Activated CD4-positive, alpha-beta T cell treated with anti-CD3 and anti-CD28 coated beads, Interleukin-2, amount 50 U/mL, for 1 hour (primary cell): ENCODE measurements at places on chromosomes 5 and 9.

DNA sequence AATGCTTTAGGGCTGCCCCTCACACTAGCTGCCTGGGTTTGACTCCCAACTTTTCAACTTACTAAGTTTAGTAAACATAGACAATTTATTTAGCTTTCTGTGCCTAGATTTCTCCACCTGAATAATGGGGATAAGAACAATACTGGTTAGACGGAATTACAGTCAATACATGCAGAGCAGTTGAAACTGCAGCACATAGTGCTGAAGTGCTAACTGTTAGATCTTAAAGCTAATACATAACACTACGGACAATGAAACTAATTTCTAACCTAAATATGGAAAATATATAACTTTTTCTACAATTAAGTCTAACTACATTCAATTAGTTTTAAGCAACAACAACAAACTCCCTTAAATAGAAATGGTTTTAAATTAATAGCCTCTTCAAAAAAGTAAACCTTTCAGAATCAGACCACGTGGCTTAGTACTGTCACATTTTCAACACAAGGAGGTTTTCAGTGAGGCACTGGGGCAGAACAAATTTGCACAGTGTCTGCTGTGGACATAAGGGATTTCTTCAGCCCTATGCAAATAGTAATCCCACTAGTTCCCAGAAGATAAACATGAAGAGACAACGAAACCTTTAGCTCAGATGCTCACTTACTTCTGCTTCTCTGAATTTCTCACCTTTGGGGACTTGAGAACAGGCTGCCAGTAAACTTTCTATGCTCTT, 293.4 kb downstream of the EDIL3 start:
- no peak for DNase-seq

DNA sequence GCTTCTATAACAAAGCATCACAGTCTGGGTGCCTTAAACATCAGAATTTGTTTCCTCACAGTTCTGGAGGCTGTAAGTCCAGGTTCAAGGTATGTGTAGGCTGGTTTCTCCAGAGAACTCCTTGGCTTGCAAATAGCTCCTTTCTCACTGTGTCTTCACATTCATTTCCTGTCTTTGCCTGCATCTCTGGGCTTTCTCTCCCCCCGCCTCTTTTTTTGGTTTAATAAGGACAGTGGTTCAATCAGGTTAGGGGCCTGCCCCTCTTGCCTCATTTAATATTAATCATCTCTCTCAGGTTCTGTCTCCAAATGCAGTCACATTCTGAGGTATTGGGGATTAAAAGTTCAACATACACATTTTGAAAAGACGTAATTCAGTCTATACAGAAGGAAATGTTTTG, 225.5 kb upstream of the ATP10B start:
- no peak for DNase-seq

- DNase-seq: no peak
These were observed 537.6 kb downstream of the DTWD2 start for GRCh38 chr5:118450554-118451332.

GRCh38 chr9:116791326-116791725, 104.2 kb downstream of the TRIM32 start:
- no peak for DNase-seq

DNA sequence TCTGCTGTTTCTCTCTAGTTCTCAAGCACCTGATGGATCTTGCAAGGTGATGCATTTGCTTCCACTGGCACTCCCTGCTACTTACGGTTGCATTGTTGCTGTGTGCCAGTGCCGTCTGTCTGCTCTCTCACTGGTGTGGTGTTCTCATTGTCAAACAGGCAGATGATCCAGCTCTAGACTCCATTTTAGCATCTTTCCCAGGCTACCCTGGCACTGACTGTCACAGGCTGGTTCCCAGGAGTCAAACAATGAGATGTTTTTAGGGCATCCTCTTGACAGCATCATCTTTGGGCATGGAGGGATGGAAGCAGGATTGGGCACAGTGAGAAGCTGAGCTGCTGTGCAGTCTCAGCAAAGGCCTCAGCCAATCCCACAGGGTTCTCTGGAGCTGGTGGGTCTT, 12.9 kb downstream of the MTRR start:
- no peak for DNase-seq

GRCh38 chr9:129750013-129750638, 2.7 kb downstream of the PTGES start:
- no peak for DNase-seq

DNA sequence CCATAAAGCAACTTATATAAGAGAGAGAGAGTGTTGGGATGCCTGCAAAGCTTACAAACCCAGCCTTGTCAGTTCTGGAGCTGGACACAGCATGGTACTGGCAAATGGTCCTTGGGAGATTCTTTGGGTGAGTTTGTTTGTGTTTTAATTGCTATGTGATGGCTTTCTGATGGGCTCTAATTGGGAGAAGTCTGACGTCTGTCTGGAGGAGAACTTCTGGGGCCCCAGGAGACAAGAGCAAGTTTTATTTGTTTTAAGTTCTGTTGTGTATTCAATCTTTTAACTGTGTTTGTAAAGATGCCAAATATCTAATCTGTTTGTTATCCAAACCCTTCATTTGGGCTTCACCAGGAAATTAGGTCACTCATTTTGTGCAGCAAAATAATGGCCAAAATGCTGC, 50.3 kb upstream of the AFAP1L1 start:
- DNase-seq: no peak

DNA sequence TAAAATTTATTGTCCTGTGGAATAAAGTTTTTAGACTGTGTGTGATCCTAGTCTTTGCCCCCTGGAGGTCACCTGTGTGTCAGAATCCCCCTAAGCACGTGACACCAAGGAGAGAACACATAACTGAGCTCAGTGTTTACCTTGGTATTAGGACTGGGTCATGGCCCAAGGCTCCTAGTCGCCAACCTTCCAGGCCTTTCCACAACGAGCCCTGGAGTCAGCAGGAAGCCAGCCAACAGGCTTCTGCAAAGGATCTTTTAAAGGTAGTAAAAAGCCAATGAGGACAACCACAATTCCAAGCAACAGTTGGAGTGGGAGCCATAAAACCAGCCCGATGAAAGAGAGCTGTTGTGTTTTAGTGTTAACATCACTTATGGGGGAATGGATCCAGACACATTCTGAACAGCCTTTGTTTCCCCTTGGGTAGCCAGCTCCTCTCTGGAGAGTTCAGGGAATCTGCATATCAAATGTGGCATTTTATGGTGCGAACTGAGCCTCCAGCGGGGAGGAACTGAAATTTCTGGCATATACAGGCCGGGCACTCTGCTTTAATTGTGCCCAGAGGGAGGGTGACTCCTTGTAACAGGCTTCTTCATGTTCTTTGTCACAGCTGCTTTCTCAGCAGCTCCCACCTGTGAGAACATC, 239.9 kb downstream of the FSTL4 start:
- DNase-seq: no peak

GRCh38 chr5:6180231-6180872, 198.0 kb downstream of the MED10 start:
- DNase-seq: no peak

- DNase-seq: no peak
These were observed 96.7 kb upstream of the RETREG1 start for GRCh38 chr5:16713386-16713928.
